Myocyte (in vitro differentiated cells): ENCODE measurements at places on chromosomes 3 and 15. TPM values are rescaled to one million over a fixed set of nuclear protein-coding genes. Genes with fewer than 3 reads are reported as not detected.

The SKOR1 gene
- 0.05 and 0.08 TPM in 2 replicates for total RNA-seq

- no peak for DNase-seq
Observed at GRCh38 chr3:82236257-82236656, 474.8 kb upstream of the GBE1 start.

DNA sequence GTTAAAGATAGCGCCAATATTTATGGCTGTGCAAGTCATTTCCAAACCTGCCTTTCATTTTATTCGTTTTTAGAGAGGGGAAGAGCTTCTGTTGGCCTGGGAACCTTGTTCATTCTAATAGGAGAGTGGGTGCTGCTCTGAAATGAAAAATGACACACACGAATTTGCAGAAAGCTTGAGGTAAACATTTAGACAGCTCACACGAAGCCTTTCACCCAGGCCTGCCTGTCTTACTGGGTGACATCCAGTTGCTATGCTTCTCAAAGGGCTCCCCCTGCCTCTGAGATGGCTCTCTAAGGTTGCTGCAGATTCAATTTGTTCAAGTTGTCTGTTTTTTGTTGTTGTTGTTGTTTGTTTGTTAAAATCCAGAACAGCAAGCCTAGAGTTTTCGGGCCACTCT is 18.2 kb downstream of the PEX5L start:
- no peak for DNase-seq

- peak; percentile 32 for DNase-seq
Observed at GRCh38 chr15:58396181-58396580, 35.6 kb upstream of the LIPC start.

The LCMT2 gene
- 4.5 and 7.1 TPM in 2 replicates for total RNA-seq

- no peak for DNase-seq
Observed at GRCh38 chr3:36893826-36894225, 51.0 kb downstream of the TRANK1 start.

The INSYN1 gene
- total RNA-seq, result 0.32 and 0.73 TPM in 2 replicates

DNA sequence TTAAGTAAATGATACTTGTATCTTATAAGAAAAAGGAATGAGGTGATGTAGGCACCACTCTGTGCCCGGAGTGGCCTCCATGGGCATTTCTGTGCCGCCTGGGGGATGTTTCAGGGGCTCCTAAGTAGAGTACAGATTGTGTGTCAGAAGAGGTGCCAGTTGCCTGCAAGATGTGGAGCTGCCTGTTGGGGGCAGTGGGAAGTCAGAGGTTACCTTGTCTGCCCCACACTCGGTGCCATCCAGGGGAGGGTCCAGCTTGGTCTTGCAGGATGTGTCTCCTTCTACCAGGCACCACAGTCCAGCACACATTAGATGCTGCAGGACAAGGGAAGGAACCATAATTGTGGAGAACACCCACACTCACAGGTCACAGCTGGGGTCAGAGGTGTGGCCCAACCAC is 208.8 kb downstream of the ADAMTS17 start:
- DNase-seq, result no peak

DNA sequence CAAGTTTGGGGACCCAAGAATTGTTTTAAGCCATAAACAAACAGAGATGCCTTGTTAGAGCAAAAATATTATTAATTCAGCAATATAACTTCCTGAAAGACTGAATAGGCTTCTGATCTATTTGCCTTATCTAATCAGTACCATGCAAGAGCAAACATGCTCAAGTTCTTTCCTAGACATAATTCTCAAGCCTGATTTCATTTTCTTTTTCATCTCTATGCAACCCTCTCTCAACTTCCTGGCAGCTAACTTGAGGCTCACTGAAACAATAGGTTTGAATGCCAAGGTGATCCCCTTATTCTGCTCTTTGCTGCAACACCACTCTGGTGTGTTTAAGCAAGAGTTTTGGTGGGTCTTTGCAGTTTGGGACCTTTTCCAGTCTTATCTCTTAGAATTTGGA is 230.9 kb upstream of the CD96 start:
- DNase-seq, result no peak

The RAD51 gene
- total RNA-seq, result 0.94 and 2.3 TPM in 2 replicates

GRCh38 chr3:196949285-196949619 is 6.9 kb upstream of the NCBP2 start:
- DNase-seq, result no peak

The SLC12A1 gene
- not detected in 2 replicates for total RNA-seq

DNA sequence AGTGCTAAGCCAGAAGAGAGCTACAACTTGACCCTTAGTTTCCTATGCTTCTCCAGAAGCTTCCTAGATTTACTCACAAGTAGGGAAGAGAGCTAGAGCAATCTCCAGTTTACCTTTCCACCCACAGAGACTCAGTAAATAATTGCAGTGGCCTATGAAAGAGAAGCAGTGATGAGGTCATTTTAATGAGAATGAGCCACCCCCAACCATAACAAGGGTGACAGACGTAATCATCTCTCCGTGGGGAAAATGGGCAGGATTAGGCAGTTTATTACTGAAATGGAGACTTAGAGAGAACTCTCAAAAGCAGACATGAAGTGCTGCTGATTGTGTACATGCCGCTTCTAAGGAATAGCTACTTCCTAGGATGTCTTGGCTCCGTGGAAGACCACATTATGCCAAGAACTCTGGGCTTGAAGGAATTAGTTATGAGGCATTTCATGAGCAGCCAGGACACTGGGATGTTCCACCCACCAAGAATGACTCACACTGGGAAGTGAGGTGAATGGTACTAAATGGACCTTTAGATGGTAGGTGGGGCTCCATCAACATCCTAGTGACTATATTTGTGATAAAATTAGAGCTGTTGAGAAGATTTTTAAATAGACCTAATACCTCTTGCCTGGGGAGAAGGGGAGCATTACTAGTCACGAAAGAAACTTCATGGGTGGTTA is 160.9 kb downstream of the EDEM1 start:
- DNase-seq, result no peak

The CYP11A1 gene
- total RNA-seq, result not detected in 2 replicates

DNA sequence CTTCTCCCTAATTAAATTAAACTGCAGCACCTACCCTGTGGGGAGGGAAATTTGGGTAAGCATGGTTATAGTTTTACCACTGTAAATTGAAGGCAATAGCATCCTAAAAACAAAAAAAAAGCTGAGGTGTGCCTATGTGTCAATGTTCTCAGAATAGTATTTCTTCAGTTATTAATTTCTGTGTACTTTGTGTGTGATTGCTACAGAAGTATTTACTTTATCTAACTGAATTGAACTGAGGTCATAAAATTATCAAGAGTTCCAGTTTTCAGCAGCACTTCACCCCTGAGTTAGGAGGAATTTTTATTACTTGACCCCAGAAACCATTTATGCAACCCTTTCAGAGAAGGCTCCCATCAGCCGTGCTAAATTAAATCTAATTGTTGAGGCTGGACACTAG is 333.6 kb upstream of the ALCAM start:
- no peak for DNase-seq

DNA sequence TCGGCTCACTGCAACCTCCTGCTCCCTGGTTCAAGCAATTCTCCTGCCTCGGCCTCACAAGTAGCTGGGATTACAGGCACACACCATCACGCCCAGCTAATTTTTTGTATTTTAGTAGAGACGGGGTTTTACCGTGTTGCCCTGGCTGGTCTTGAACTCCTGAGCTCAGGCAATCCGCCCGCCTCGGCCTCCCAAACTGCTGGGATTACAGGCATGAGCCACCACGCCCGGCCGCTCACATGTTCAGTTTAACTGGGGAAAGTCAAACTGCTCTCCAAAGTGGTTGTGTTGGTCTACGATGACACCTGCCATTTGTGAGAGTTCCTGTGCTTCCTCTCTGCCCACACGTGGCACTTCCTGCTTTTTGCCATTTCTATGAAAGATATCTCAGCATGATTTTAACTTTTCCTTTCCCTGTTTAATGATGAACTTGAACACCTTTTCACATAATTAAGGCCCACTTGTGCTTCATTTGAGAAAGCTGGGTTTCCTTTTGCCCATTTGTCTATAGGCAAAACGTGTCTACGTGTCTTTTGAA is 877 bp upstream of the GP5 start:
- no peak for DNase-seq
